ENCODE measurements at places on chromosomes 7 and 10.

GRCh38 chr7:83060218-83060617, 102.5 kb downstream of the PCLO start:
- no peak for DNase-seq

DNA sequence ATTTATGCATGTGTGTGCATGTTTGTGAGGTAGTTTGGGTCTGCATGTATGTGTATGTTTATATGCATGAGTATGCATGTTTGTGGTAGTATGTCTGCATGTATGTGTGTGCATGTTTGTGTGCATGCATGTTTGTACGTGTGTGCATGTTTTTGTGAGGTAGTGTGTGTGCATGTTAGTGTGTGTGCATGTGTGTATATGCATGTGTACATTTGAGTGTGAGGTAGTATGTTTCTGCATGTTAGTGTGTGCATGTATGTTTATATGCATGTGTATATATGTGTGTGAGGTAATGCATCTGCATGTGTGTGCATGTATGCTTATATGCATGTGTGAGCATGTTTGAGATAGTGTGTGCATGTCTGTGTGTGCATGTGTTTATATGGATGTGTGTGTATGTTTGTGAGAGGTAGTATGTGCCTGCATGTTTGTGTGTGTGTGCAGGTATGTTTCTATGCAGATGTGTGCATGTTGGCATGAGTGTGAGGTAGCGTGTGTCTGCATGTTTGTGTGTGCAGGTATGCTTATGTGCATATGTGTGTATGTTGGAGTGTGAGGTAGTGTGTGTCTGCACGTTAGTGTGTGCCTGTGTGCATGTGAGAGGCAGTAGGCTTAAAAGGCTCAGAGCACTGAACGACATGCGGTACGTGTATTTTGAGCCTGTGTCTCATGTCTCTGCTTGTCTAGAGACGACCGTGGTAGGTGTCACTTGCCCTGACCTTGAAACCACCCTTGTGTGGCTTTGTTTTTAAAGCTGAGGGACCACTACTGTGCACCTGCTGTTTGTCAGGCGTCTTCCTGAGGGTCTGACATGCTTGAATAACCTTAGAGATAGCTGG, 43.7 kb downstream of the PFKP start:
- no peak for DNase-seq

GRCh38 chr10:93701866-93702209, 554 bp downstream of the FRA10AC1 start:
- peak; percentile 32 for DNase-seq

DNA sequence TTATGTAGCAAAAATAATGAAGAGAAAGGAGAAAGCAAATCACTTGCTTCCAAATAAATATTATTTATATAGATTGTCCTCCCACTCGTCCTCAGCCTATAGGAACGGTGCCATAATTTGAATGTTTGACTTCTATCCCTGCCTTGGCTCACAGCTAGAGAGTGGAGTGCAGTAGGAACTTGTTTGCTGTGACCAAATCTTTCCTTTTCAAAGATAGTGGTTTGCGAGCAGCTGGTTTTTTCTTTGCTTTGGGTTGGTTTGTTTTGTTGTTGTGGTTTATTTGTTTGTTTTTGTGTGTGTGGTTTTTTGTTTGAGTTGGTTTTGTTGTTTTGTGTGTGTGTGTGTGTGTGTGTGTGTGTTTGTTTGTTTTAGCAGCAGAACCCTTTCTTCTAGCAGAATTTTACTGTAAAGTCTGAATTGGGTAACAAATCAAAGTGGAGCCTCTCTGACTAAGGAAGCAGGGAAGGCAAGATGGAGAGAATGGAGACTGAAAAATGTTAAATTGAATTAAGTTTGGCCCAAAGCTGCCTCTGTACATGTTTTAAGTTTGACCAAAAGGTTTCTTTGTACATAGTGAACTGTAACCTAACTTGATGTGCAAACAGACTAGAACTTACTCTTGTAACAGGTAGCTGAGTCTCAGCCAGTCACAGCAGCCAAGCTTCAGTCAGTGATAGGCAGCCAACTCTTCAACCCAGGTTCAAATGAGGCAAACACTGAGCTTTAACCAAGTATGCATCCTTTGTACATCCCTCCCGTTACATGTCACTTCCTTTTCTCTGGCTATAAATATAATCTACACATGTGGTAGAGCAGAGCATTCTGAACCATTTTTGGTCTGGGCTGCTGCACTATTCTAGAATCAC, 149.5 kb upstream of the LRGUK start:
- DNase-seq = no peak

- no peak for DNase-seq
Measured at GRCh38 chr10:2813286-2813685, 254.1 kb upstream of the PFKP start.

GRCh38 chr10:86497621-86498020, 24.0 kb downstream of the WAPL start:
- no peak for DNase-seq

- peak; percentile 64 for DNase-seq
Measured at GRCh38 chr10:6507311-6507710, 72.8 kb downstream of the PRKCQ start.

DNA sequence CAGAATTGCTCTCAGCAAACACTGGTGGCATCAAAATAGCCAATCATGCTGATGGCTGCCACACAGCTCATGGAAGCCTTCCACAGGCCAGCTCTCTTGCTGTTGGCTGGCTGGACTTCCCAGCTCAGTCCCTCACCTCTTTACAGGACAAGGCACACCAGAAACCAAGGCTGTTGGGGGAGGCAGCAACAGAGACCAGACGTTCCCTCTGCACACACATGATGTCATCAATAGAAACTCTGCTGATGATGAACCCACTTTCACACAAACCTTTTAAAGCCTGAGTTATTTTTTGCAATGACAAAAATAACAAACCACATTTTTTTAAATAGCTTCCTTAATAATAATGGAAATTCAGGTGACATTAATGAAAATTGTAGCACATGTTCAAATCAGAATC, 300.9 kb upstream of the C7orf33 start:
- peak; percentile 52 for DNase-seq

GRCh38 chr7:152403726-152404125, 32.1 kb downstream of the KMT2C start:
- DNase-seq = peak; percentile 32

DNA sequence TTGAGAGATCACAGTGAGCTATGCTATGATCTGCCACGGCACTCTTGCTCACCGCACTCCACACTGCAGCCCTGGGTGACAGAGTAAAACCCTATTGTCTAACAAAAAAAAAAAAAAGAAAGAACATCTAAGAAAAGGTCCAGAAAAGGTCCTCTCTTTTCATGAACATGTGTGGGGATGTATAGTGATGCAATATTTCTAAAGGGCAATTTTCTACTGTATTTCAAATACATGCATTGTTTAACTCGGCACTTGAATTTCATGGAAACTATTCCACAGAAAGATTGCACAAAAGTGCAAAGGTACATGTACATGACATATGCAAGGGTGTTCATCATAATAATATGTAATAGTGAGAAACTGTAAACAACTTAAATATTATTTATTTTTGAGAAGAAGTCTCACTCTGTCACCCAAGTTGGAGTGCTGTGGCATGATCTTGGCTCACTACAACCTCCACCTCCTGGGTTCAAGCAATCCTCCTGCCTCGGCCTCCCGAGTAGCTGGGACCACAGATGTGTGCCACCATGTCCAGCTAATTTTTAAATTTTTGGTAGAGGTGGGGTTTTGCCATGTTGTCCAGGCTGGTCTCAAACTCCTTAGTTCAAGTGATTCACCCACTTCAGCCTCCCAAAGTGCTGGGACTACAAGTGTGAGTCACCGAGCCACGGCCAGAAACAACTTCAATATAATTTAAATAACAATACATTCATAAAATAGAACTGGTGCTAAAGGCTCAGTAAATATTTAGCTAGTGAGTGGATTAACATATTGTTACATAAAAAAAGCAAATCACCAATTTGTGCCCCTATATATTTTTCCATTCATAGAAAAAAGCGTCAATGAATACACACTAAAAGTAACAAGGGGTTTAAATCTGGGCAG, 1.3 kb upstream of the PPRC1 start:
- no peak for DNase-seq

- peak; percentile 29 for DNase-seq
Measured at GRCh38 chr7:52325237-52325636, 710.2 kb upstream of the POM121L12 start.

All from GM13977 (cell line).